ENCODE measurements at places on chromosomes 12 and 14. TPM values are rescaled to one million over a fixed set of nuclear protein-coding genes. Genes with fewer than 3 reads are reported as not detected.
A peak's percentile ranks its signal among the peaks of the same experiment; 100 is the strongest.

- no peak overlapping the region for H3K4me3 ChIP-seq
- no peak for DNase-seq
- H3K4me1 ChIP-seq, result peaks cover 29% of the 10 kb centered on the region
- H3K27ac ChIP-seq, result no peak overlapping the region
- peaks cover 29% of the 10 kb centered on the region for H3K27me3 ChIP-seq
These were observed 3.0 kb upstream of the BLOC1S1 start for GRCh38 chr12:55712700-55713415.

DNA sequence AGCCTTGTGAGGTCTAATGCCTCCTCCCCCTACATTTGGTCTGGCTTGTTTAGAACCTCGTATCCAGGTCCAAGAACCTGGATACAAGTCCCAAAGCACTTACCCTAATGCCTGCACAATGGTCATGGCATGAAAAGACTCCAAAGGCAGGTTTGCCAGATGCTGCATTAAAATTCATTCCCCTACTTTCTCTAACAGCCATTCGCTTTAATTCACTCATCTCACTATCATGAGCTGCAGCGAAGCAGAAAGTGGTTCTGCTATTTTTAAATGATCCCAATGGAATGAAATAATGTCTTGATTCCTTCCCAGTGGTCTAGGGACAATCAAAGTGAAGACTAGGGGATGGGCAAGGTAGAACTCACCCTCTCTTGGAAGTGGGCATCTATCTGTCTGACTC, 72.5 kb upstream of the MAX start:
- no peak overlapping the region for H3K4me3 ChIP-seq
- H3K27me3 ChIP-seq, result peaks cover 49% of the 10 kb centered on the region
- no peak for DNase-seq
- H3K27ac ChIP-seq, result no peak overlapping the region
- peaks cover 11% of the 10 kb centered on the region for H3K4me1 ChIP-seq

DNA sequence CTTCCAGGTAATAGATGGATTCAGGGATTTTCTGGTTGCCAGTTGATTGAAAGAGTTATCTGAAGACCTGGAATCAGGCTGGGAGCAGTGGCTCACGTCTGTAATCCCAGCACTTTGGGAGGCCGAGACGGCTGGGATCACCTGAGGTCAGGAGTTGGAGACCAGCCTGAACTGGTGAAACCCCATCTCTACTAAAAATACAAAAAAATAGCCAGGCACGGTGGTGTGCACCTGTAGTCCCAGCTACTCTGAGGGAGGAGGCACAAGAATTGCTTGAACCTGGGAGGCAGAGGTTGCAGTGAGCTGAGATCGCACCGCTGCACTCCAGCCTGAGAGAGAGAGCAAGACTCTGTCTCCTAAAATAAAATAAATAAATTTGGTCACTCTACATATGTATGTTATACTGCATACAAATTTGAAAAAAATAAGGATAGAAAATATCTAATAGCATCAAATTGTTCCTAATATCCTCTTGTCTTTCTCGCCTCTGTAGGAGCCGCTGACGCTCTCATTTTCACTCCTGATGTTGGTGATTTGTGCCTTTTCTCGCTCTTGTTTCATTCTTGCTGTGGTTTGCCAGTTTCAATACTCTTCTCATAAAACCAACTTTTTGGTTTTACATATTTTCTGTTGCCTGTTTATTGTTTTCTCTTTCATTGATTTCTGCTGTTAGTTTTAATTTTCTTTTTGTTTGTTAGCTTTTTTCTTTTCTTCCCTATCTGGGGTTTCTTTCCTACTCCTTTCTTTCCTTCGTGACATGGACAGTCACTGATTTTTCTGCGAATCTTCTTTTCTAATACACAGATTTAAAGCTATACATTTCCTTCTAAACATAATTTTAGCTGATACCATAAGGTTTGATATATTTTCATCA, 23.8 kb upstream of the PLD4 start:
- H3K36me3 ChIP-seq, result no peaks in the 10 kb centered on the region
- no peak overlapping the region for H3K27ac ChIP-seq
- H3K4me1 ChIP-seq, result peaks cover 5% of the 10 kb centered on the region

RGS6 gene
- total RNA-seq, result 0.24 TPM

BCL11B gene
- 0.16 TPM for total RNA-seq

DNA sequence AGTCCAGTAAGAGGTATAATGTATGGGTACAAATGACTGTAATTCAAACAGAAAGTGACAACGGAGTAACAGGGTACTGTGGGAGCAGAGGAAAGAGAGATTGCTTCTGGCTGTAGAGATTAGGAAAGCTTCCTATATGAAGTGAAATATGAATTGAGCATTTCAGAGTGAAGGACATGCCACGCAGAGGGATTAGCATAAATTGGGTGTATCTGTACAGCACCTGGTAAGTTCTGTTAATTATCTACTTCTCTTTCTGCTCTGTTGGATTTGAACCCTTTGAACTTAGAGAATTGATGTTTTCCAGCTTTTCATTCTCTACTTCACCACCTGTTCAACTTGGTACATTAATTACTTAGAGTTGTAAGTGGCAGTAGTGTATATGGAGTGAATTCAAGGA, 8.8 kb downstream of the STK38L start:
- H3K4me3 ChIP-seq, result no peak overlapping the region
- no peaks in the 10 kb centered on the region for H3K27me3 ChIP-seq
- H3K4me1 ChIP-seq, result peaks cover 48% of the 10 kb centered on the region
- DNase-seq, result no peak

GRCh38 chr14:91396959-91397815, 20.4 kb downstream of the CCDC88C start:
- H3K36me3 ChIP-seq, result no peaks in the 10 kb centered on the region
- DNase-seq, result no peak
- no peak overlapping the region for H3K4me3 ChIP-seq
- H3K27me3 ChIP-seq, result no peaks in the 10 kb centered on the region
- H3K27ac ChIP-seq, result no peak overlapping the region

- peaks cover 3% of the 10 kb centered on the region for H3K4me1 ChIP-seq
- H3K4me3 ChIP-seq, result no peak overlapping the region
- no peak for DNase-seq
- no peaks in the 10 kb centered on the region for H3K36me3 ChIP-seq
- H3K27me3 ChIP-seq, result no peaks in the 10 kb centered on the region
These were observed 32.9 kb upstream of the ZFP36L1 start for GRCh38 chr14:68825729-68826128.

DNA sequence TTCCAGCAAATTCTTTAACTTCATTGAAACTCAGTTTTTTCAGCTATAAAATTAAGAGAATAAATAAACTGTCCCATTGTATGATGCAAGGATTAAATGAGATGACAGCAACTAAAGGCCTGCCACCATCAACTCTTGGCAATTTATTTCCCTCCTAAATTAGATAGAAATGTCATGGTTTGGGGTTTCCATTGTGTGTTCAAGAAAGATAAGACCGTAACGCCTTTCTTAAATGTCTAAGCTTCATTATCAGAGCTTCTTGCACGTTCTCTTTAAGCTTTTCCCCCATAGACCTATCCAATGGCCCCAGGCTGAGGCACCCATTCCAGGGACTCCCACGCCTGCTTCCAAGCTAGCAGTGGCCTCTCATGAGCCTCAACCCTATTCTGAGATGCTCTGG, 281.9 kb downstream of the CACNA1C start:
- H3K27me3 ChIP-seq, result no peaks in the 10 kb centered on the region
- peaks cover 2% of the 10 kb centered on the region for H3K36me3 ChIP-seq
- no peak for DNase-seq
- no peak overlapping the region for H3K4me3 ChIP-seq
- peak overlapping the region; percentile 100 for H3K27ac ChIP-seq

CABP1 gene
- not detected for total RNA-seq

GRCh38 chr12:95418142-95418541, 55.8 kb upstream of the METAP2 start:
- H3K27ac ChIP-seq, result peak overlapping the region; percentile 44
- no peaks in the 10 kb centered on the region for H3K36me3 ChIP-seq
- H3K4me3 ChIP-seq, result no peak overlapping the region
- H3K4me1 ChIP-seq, result peaks cover 28% of the 10 kb centered on the region
- no peak for DNase-seq

DNA sequence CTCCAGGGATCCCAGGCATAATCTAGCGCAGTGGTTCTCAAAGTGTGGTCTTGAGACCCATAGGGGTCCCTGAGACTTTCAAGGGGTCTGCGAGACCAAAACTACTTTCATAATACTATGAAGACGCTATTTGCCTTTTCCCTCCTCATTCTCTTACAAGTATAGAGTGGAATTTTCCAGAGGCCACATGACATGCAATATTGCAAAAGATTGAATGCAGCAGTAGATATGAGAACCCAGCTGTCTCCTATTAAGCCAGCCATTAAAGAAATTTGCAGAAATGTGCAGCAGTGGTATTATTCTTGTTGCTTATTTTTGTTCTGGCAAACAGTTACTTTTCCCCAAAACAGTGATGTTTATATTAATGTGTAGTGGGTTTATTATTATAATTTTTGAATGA, 62.8 kb downstream of the VWF start:
- no peak overlapping the region for H3K4me3 ChIP-seq
- H3K27me3 ChIP-seq, result no peaks in the 10 kb centered on the region
- H3K4me1 ChIP-seq, result peaks cover 39% of the 10 kb centered on the region
- H3K27ac ChIP-seq, result peak overlapping the region; percentile 84
- H3K36me3 ChIP-seq, result no peaks in the 10 kb centered on the region

TRPV4 gene
- total RNA-seq, result 1.3 TPM

DNA sequence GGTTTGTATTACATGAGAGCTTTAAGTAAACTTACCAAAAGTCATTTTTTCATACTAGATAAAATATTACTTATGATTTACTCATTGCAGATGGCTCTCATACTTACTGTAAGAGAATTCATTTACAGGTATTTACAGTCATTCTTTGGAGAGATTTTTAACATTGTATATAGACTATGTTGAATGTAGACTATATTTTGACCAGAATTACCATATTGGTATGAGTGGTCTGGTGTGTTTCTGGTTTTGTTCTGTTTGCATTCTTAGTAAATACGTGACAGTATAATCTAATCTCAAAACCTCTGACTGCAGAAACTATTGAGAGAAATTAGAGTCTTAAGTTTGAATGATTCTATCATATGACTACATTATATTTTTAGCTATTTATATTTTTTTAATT, 91.1 kb downstream of the USP15 start:
- no peak overlapping the region for H3K4me3 ChIP-seq
- no peak for DNase-seq
- no peak overlapping the region for H3K27ac ChIP-seq
- H3K27me3 ChIP-seq, result no peaks in the 10 kb centered on the region

GRCh38 chr12:106301611-106302321, 767 bp upstream of the TCP11L2 start:
- no peaks in the 10 kb centered on the region for H3K27me3 ChIP-seq
- peaks cover 30% of the 10 kb centered on the region for H3K4me1 ChIP-seq
- peaks cover 6% of the 10 kb centered on the region for H3K36me3 ChIP-seq
- no peak for DNase-seq

DNA sequence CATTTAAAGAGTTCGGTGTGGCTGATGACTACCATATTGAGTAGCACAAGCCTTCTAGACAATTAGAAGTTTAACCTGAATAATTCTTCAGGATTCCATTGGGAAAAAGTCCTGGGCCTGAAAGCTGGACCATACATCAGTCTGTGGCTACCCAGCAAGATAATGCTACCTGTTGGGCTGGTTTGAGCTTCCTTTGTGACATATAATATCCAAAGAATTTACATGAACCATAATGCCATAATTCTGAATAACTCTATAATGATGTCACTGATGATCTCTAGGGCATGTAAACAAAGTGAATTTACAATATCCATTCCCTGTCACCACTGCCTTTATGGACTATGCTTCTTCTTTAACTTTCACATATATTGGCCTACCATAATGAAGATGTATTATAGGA, 3.8 kb upstream of the YBX3 start:
- H3K36me3 ChIP-seq, result no peaks in the 10 kb centered on the region
- H3K4me1 ChIP-seq, result peaks cover 13% of the 10 kb centered on the region
- H3K27me3 ChIP-seq, result peaks cover 19% of the 10 kb centered on the region
- DNase-seq, result no peak

GRCh38 chr14:77253333-77254190, 17.4 kb downstream of the NGB start:
- no peak overlapping the region for H3K27ac ChIP-seq
- no peaks in the 10 kb centered on the region for H3K36me3 ChIP-seq
- DNase-seq, result no peak
- H3K4me1 ChIP-seq, result no peaks in the 10 kb centered on the region

KITLG gene
- total RNA-seq, result 1.9 TPM

OR4E2 gene
- not detected for total RNA-seq

DNA sequence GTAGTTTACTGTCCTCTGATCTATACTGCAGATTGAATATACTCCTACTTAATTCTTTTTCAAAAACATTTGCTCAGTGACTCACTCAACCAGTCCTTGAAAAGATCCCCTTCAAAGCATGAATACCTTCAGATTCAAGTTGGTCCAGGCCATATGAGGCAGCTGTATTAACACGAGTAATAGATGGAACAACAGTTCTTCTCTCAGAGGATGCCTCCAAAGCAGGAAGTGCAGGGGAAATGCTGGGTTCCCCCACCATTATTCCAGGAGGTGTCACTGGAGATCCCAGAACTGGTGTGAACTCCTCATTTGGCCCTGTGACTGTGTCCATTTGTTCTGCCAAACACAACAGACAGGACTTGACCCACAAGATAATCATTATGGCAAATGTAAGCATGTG, 20.6 kb downstream of the ARMH4 start:
- H3K4me3 ChIP-seq, result no peak overlapping the region
- no peak overlapping the region for H3K27ac ChIP-seq
- no peaks in the 10 kb centered on the region for H3K4me1 ChIP-seq
- H3K36me3 ChIP-seq, result peaks cover 2% of the 10 kb centered on the region
- DNase-seq, result no peak
- H3K27me3 ChIP-seq, result no peaks in the 10 kb centered on the region

DNA sequence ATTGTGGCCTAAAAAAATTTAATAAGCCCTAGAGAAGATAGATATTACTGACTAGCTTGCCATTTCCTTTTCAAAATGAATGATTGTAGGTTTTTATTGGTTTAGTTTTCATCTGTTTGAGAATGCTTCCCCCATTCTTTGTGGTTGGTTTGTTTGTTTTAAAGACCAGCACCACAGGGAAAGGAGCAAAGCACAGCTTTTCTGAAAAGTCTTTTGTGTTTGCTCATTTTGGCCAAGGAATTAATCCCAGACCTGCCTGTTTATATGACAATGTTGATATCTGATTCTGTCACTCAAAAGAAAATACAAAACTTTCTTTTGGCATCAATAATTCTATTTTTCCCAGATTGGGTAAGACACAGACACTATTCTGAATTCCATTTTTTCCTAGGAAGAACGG, 312.5 kb upstream of the FLRT2 start:
- H3K27me3 ChIP-seq, result no peaks in the 10 kb centered on the region
- peak overlapping the region; percentile 3 for H3K27ac ChIP-seq
- no peak overlapping the region for H3K4me3 ChIP-seq

DNA sequence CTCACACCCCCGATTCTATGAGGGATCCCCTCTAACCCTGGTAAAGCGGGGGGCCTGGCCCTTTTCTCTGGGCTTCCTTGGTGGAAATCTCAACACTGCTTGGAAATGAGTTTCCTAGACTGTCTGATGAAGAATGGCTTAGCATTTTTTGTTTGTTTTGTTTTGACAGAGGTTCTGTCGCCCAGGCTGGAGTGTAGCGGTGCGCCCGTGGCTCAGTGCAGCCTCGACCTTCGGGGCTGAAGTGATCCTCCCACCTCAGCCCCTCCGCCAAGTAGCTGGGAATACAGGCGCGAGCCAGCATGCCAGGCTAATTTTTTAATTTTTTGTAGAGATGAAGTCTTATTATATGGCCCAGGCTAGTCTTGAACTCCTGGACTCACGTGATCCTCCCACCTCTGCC, 30.3 kb downstream of the TC2N start:
- no peak for DNase-seq
- peak overlapping the region; percentile 63 for H3K4me3 ChIP-seq
- peaks cover 6% of the 10 kb centered on the region for H3K4me1 ChIP-seq

GRCh38 chr12:104494793-104495158, 38.0 kb downstream of the CHST11 start:
- H3K4me1 ChIP-seq, result peaks cover 26% of the 10 kb centered on the region
- peaks cover 2% of the 10 kb centered on the region for H3K36me3 ChIP-seq
- peak overlapping the region; percentile 71 for H3K27ac ChIP-seq
- peak overlapping the region; percentile 42 for H3K4me3 ChIP-seq
- H3K27me3 ChIP-seq, result no peaks in the 10 kb centered on the region
- DNase-seq, result no peak
